ENCODE measurements at places on chromosomes 6 and 20.
A peak's percentile ranks its signal among the peaks of the same experiment; 100 is the strongest.

- DNase-seq: no peak
These were observed 68.6 kb downstream of the BCKDHB start for GRCh38 chr6:80174900-80175572.

DNA sequence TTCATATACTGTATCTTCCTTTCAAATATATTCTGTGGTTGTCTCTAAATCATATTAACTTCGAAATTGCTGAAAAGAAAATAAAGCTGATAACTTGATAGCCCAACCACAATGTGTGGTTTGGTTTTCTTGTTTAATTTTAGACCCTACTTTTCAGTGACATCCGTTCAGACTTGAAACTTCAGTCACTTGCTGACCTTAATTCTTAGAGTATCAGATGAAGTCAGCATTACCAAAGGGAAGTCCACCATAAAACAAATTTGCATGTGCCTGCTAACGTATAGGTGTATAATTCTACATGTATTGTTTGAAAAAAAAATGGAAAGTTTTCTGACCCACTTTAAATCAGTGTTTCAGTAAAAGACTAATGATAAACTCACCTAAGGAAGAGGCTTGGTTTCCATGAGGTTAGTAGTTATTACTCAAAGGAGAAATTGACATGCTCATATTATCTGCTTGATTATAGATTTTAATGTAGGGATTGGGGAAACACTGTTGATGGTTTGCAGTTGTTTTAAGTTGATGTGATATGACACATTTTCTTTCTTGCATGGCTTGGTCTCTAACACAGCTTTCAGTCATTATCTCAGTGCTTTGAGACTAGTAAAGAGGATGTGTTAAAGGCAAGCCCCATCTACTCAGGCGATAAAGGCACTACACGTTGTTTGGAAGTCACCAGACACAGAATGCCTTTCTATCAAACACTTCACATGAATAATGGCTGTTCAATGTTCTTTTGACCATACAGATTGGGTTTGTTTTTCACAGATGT is 5.2 kb upstream of the IL17A start:
- DNase-seq: no peak

GRCh38 chr6:168149015-168149414 is 70.0 kb upstream of the FRMD1 start:
- no peak for DNase-seq

GRCh38 chr6:153231048-153231646 is 100.1 kb upstream of the RGS17 start:
- DNase-seq: peak; percentile 87

DNA sequence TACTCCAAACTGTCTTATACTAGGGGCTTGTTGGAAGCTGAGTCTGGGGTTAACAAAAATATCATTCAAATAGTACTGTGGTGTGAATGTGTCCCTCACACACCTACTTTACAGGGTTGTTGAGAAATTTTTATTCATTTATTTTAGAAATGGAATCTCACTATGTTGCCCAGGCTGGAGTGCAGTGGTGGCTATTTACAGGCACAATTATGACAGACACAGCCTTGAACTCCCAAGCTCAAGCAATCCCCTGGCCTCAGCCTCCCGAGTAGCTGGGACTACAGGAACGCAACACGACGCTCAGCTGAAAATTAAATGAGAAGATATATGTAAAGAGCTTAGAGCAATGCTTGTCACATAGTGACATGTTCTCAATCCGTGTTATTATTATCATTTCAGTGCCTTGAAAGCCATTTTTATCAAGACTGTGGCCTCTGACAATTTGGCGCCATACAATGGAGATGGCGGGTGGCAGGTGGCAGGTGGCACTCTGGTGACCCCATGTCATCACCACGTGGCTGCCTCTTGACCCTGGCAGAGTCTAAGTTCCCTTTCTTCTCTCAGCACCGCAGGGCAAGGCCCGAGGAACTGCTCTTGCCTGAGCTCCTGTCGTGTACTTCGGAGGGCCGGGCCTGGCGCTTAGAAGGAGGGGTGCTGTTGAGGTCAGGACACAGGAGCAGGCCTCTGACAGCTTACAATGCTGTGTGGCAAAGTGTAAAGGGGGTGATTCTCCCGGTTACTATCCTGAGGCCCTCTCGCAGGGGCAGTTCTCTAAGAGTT is 64.5 kb downstream of the STX11 start:
- no peak for DNase-seq

GRCh38 chr20:19670829-19671228 is 87.2 kb upstream of the RIN2 start:
- no peak for DNase-seq

- DNase-seq: no peak
These were observed 60.6 kb downstream of the FOXA2 start for GRCh38 chr20:22523499-22524392.

DNA sequence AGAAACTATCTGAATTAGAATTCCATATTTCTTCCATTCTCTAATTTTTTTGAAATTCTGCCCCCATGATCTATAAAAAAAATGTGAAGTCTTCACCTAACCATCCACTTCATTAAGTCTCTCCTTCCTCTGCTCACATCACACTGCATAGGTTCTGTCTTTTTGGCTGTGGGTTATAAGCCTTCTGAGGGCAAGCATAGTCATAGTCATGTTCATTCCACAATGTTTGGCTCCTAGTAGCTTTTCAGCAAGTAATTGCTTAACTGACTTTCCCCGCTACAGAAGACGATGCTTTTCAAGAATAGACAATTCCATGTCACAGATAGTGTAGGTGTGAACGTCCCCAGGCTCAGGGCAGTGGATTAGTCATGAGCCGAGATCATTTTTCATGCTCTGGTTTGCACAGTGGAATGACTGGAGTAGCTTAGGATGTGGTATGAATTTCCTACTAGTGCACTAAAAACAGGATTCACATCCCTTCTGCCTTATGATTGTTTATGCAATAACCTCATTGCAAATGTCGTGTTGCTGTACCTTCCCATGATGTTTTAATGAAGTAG is 29.1 kb downstream of the WRNIP1 start:
- DNase-seq: no peak

DNA sequence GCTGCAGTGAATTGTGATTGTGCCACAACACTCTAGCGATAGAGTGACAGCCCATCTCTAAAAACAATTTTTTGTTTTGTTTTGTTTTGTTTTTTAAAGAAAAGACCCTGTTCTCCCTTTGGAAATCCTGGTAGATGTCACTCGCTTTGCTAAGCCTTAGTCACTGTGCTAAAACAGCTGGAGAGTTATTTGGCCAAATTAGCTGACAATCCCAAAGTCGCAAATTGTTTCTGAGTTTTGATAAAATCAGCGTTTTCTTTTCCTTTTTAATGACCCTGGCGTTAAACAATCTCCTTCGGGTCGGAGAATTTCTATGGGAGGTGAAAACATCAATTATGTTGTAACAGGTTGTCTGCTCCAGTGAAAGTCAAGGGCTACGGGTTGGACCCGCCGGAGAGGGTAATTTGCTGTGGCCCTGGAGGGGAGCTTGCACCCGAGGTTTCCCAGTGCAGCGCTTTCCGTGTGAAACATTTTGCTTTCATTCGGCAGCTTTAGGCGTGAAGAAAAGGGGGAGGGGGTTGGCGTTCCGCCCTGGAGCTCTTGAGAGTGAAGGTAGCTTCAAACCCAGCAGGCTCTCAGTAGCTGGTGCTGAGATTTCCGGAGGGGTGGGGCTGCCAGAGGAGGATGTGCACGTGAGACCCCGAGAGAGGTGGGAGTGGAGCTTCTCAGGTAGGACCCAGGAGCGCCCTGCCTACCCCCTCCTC is 296.6 kb downstream of the PHACTR1 start:
- DNase-seq: peak; percentile 84

DNA sequence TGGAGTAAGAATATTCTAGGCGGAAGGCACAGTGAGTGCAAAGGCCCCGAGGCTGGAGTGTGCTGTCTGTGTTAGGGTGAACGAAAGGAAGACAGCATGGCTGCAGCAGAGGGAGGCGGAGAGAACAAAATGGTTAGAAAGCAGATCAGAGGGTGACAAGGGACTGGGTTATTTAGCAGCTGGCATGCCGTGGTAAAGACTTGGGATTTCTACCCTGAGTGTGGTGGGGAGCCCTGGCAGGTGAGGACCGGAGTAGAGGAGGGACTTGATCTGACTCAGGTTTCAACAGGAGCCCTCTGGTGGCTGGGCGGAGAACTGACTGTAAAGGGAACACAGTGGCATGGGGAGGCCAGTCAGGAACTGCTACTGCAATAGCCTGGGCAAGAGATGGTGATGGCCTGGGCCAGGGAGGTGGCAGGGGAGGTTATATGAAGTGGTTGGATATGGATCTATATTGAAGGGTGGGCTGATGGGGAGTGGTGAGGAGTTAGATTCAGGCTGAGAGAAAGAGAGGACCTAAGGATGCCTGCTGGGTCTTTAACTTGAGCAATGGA is 38.0 kb downstream of the PIM1 start:
- DNase-seq: peak; percentile 97

GRCh38 chr6:98986071-98986615 is 38.4 kb upstream of the FBXL4 start:
- no peak for DNase-seq

DNA sequence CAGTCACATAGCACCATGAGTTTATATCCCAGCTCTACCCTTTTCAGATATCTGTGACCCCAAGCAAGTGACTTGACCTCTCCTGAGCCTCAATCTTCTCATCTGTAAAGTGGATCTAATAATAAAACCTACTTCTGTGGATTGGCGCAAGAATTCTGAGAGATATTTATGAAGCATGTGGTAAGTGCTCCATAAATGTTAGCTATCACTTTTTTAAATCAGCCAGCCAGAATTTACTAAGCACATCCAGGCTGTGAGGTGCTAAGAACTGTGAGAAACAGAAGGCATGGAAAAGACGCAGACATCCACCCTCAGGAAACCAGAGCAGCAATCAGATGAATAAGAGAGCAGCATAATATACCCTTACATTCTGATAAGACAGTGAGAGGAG is 862 bp downstream of the C20orf96 start:
- no peak for DNase-seq

- peak; percentile 10 for DNase-seq
These were observed 399.8 kb downstream of the HTR1B start for GRCh38 chr6:77063494-77063893.

DNA sequence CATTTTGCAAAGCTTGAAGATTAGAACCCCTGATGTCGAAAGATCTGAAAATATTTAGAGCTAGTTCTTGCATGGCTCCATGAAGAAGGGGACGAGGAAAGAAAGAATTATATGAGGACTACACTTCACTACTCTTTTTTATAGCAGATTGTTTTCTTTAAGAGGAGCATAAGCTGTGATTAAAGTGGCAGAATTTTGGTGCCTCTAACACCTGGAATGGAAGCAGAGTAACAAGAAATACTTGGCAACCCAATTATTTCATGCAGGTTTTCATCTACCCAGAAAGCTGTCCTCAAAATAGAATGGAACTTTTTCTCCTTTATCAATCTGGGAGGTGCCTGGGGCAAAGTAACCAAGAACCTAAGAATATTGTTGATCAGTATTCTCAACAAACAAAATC is 4.0 kb downstream of the METTL24 start:
- no peak for DNase-seq

DNA sequence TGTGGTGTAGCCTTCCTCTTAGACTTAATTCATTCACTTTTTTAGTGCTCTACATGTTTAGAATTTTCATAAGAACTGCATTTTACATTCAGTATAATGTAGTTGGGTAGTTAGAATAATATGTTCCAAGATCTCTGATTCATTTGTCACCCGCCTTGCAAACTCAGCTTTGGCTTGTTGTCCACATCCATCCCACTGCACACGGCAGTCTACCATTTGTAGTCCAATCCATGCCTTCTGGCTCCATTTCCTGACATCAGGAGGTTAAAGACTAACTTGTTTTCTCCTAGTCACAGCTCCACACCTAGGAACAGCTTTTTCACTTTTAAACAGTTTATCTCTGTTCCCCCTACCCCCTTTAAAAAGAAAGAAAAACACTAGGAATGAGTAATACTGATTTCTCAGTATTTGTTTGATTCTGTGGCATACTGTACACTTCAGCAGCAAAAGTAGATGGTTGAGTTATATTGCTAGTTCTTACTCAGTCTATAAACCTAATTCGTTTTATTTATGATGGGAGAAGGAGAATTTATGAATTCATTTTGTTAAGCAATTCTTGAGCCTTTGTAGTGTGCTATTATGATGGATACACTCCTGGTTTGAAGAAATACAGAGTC is 180.9 kb downstream of the ARID1B start:
- no peak for DNase-seq

DNA sequence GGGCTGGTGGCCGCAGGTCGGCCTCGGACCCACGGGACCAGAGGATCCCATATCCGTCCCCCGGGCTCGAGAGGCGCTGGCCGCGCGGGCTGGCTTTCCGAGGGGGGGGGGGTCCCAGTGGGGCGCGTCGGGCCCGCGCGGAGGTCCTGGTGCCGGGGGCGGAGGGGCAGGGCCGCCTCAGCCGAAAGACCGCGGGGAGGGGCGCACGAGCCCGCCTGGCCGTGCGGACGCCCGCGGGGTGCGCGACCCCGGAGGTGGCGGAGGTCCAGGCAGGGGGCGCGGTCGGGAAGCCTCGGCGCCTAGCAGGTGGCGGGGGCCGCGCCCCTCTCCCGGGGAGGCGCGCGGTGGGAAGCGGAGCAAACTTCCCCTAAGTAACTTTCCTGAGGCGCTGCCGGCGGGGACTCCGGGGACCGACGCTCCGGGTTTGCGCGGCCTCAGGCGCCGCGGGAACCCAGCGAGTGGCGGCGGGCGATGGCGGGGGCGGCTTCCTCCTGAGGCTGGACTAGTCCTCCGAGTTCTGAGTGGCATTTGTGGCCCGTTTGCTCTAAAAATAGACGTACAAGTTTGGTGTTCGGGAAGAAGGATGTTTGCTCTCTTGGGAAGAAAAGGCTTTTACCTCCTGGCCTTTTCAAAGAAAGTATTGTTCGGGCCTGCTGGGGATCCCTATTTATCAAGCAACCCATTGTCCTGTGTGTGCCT is 26.5 kb upstream of the BTBD3 start:
- DNase-seq: peak; percentile 25

- no peak for DNase-seq
These were observed 7.5 kb downstream of the ELMO2 start for GRCh38 chr20:46398963-46399362.

DNA sequence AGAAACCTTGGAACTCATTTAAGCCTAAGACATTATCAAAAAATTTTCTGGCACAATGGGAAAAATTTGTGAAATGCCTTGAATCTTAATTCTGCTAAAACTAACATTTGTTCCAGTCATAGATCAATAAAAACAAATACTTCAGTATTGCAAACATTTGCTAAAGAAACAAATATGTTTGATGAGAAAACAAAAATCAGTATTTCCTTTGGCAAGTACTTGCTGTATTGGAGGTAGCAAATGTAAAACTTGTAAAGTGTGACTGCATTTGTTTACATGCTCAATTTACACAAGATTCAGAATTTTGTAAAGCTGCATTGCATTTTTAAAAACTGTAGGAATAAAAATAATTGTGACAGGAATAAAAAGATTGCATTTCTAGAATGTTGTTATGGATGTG is 183.1 kb downstream of the HS3ST5 start:
- DNase-seq: no peak

Data from WTC11 (cell line).